GOT3 (cell line): ENCODE measurements at places on chromosomes 4 and X.

- DNase-seq = no peak
Observed at GRCh38 chr4:169099771-169100180, 89.7 kb upstream of the CBR4 start.

- no peak for DNase-seq
Observed at GRCh38 chr4:128225148-128225547, 62.5 kb downstream of the PGRMC2 start.

DNA sequence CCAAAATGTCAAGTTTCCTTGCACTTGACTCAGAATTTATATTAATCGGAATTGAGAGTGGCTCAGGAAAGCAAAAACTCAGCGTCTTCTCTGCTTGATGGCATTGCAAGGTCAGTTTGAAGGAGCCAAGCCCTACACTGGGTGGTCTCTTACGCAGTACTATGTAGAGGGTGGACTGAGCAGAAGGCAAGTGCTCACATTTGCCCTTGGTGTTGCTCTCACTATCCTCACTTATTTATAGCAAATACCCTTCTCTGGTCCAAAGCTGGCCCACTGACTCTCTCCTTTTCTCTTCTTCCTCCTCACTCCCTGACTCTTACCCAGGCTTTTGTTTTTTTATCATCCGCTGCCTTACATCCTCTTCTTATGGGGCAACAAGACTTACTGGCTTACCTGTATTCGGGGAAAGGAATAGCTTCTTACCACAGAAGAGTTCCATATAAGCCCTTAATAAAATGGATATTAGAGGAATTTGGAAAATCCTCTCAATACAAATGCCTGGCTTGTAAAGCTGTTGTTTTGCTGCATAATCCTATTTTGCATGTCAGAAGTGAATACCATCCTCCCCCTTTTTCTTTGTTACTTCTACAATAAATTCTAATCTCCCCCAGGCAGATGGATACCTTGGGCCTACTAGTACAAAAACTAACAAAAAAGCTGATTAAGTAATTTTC, 24.8 kb upstream of the GATB start:
- DNase-seq = no peak

DNA sequence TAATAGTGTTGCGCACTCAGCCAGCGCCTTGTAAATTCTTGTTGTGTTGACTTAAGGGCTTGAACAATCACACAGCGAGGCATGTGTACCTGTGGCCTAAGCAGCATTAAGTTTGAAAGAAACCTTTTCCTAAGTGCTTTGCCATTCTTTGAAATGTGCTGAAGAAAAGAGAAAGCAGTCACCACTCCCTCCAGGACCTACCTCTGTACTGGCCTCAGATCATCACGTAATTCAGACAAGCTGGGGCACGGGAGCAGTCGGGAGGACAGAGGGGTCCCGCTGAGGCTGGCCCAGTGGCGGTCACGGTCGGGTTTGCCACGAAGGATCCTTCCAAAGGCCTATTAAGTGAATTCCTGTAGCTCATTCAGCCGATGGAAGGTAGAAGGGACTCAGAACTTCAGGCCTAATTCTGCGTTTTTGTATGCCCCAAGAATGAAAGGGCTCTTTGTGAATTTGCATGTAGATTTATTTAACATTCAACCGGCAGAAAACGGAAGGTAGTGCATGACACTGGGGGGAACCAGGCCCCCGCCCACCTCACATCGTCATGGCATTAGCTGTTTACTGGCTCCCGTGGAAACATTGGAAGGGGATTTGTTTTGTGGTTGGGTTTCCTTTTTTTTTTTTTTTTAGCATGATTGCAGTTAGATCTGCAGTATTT, 106.3 kb downstream of the TRAPPC11 start:
- no peak for DNase-seq

DNA sequence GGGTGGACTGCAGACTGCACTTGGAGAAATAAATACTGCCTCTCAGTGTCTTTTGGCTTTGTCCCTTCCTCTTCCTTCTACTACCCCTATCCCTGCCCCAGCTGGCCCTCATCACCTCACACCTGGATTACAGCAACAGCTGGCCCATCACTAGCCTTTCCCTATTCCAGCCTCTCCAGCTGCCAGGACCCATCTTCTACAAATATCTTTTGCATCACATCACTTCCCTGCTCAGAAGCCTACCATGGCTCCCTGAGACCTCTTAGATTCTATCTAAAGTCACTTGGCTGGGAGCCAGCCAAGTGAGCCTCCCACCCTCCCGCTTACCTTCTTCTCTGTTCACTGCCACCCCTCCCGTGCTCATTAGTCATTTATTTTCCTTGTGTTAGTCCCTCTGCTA, 66.8 kb downstream of the TSC22D3 start:
- DNase-seq = no peak

- no peak for DNase-seq
Observed at GRCh38 chr4:184361443-184361842, 112.9 kb downstream of the IRF2 start.

- DNase-seq = no peak
Observed at GRCh38 chr4:183960962-183961541, 55.9 kb downstream of the STOX2 start.

GRCh38 chr4:148770848-148771247, 328.6 kb upstream of the NR3C2 start:
- no peak for DNase-seq

DNA sequence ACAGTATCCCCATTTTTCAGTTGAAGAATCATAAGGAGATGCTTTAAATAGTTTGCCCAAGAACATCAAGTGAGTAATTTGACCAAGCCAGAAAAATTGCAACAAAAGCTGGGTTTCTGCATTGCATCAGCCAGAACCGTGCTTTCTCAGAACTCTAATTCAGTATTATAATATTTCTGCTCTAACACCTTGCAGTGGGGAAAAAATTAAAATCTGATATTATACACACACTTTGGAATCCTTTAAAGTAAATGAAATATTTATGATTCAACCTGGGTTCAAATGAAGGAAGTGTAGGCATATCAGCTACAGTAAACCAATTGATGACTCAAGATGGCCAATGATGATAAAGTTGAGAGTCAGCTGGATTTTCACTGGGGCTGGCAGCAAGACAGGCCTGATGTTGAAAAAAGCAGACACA, 387.6 kb upstream of the ZFP42 start:
- DNase-seq = no peak

- no peak for DNase-seq
Observed at GRCh38 chrX:52271206-52271605, 86.5 kb downstream of the MAGED4 start.

DNA sequence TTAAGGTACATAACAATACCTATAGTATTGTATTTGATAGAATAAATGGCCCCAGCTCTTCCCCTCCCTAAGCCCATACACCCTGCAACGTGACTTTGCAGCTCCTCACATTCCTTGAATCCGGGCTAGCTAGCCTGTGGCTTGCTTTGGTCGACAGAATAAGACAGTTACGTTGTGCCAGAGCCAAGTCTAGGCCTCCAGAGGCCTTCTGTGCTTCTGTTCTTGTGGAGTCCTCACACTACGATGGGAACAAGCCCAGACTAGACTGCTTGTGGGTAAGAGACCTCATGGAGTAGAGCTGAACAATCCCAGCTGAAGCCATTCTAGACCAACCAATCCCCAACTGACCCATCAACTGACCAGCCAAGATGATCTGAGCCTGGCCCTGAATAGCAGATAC, 102.4 kb upstream of the PLAC1 start:
- no peak for DNase-seq

- no peak for DNase-seq
Observed at GRCh38 chr4:155899891-155900290, 3.6 kb upstream of the TDO2 start.

DNA sequence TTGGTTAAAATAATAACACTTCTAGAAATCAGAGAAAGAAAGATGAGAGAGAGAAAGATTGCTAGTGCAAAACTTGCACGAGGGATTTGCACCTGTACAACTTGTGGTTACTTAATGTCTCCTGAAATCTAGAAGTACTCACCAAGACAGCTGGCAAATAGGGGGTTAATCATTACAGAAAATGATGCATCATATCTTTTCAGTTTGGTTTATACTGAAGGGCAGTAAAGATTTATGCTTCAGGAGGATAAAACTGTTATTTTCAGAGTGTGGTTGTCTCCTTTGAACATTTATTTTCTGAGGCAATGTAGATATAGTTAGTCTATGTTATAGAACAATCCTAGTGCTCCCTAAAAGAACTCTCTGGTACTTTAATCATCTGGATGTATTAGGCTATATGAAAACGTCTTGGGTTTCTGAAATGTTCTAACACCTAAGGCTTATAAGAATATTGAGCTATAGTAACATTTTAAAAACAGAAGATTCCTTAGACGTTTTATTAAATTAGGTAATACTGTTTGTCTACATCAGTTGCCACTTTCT, 13.3 kb downstream of the ATOH1 start:
- no peak for DNase-seq

DNA sequence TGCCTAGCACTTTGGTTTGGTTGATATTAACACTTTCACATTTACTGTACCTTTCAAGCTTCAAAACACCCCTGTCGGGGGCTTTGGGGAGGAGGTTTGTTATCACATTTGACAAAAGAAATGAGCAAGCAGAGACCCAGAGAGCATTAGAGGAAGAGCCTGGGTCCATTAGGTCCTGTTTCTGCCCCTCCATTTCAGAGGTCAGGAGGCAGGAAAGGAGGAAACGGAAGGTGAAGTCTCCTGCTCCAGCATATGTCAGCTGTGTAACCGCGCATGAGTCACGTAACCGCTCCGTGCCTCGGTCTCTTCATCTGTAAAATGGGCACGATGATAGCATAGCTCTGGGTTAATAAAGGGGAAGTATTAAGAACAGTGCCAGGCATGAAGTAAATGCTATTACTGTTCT, 201.9 kb upstream of the BCOR start:
- DNase-seq = no peak

GRCh38 chr4:52251864-52252263, 200.8 kb downstream of the SPATA18 start:
- no peak for DNase-seq

GRCh38 chr4:47270201-47270888, 193.2 kb downstream of the COMMD8 start:
- DNase-seq = no peak

- no peak for DNase-seq
Observed at GRCh38 chr4:18518098-18518497, 496.5 kb upstream of the LCORL start.

- DNase-seq = no peak
Observed at GRCh38 chrX:35166023-35166422, 223.4 kb downstream of the FAM47B start.

GRCh38 chrX:39117101-39117500, 315.8 kb downstream of the MID1IP1 start:
- DNase-seq = no peak

DNA sequence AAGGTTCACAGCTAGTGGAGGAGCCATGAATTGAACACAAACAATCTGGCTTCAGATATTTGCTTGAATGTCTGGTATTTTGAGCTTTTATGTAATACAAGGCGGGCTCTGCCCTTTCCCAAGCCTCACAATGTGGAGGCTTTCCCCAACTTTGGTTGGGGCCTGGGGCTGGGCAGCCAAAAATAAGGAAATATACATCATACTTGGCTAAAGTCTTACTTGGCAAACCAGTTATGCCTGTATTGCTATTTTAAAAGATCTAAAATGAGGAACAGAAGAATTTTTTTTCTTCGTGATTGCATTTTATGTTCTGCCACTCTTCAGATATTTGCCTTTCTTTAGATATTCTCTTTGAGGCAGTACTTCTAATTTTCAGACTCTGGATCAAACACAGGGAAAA, 26.1 kb downstream of the ARFIP1 start:
- no peak for DNase-seq

DNA sequence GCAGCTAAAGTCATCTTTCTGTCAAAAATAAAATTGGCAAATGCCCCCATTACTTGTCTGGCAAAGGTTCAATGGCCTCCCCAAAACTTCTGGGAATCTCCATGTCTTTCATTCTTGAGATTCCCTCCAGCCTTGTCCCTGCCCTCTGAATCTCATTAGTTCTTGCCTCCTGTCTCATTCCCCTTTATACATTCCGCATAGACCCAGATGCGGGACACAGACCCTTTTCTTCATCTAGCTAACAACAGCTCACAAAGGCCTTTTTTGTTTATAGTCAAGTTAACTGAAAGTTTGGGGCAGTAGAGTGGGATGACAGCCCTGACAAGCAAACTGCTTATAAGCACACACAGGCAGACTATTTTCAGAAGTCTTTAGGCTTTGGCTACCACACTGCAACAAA, 306.1 kb upstream of the FAM241A start:
- no peak for DNase-seq

DNA sequence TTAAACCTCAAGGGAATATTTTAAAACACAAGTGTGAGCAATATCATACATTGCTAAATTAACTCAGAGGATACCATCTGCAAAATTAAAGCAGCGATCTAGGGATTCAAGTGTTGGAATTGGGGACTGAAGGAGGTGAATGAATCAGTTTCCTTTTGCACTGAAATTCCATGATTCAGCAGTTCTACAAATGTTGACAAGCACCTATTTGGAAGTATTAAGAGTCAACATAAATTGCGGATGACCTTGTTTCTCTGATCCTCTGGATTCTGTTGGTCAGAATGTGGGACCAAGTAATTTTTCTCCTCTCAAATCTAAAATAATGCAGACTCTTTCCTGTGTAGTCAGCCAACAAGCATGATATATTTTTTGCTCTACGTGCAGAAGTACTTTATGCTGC, 78.8 kb downstream of the LDB2 start:
- DNase-seq = no peak

DNA sequence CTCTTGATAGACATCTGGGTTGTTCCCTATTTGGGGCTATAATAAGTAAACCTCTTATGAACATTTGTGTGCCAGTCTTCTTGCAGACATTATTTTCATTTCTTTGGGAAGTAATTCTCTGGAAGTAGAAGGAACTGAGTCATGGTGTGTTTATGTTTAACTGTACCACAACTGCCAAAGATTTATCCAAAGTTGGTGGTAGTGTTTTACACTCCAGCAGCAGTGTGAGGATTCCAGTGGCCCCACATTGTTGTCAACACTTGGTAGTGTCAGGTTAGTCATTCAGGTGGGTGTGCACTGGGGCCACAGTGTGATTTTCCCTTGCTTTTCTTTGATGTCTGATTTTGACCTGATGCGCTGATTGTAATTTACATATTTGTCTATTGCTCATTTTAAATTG, 5.0 kb upstream of the UVSSA start:
- no peak for DNase-seq

- DNase-seq = no peak
Observed at GRCh38 chr4:188078116-188078515, 31.3 kb downstream of the TRIML2 start.

DNA sequence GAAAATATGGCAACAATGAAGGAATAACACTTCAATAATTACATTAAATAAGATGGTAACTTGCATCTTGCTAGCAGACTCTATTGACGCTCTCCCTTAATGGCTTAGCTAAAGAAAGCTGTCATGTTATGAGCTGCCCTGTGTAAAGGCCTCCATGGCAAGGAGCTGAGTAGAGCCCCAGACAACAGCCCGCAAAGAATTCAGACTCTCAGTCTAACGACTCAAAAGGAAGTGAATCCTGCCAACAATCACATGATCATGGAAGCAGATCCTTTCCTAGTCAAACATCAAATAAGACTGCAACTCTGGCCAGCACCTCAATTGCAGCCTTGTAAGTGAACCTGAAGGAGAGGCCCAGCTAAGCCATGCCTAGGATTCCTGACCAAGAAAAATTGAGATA, 157.6 kb downstream of the MAB21L2 start:
- DNase-seq = no peak

GRCh38 chr4:98573791-98574190, 84.6 kb downstream of the TSPAN5 start:
- DNase-seq = no peak

- no peak for DNase-seq
Observed at GRCh38 chrX:6382284-6382683, 152.6 kb downstream of the VCX3A start.

- DNase-seq = no peak
Observed at GRCh38 chrX:49177338-49177833, 5.7 kb downstream of the PLP2 start.
